Stimulated activated CD4-positive, alpha-beta T cell treated with anti-CD3 and anti-CD28 coated beads, TNF-alpha, amount 100 ng/mL, for 1 hour (primary cell): ENCODE measurements at places on chromosomes 16 and 17.

GRCh38 chr17:36142235-36142634 lies 34.2 kb downstream of the TBC1D3B start:
- DNase-seq = no peak

DNA sequence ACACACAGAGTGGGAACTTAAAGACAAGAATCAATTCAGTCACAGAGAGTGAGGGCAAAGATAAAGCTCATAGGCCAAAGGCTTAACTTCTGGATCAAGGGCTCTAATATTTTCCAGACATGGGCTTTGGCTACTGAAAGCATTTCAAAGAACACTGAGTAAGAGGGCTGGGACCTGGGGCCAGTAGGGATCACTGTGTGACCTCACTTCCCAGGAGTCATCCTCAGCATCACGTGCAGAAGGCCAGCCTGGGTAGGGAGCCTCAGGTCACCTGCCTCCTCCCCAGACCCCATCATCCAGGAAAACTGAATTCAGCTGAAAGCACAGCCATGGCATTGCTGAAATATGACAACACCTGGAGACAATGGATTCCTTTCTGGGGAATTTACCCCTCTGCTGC lies 163.5 kb downstream of the RAB11FIP4 start:
- DNase-seq = no peak

DNA sequence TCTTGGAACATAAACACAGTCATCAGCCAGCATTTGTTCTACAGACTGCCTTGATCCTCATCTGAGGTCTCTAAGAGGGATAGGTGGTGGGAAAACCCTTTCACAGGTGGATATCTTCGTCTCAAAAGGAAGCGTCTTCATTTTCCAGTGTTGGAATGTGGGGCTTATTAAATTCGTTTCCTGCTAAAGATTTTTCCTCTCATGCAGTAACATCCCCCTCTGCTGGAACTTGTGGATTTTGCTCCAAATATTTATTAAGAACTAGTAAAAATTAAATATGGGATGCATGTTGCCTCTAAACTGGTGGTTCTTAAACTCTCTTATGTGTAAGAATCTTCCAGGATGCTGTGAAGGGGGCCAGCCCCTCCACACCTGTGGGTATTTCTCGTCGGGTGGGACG lies 20.1 kb upstream of the MLYCD start:
- no peak for DNase-seq

GRCh38 chr17:55436224-55437158 lies 14.9 kb upstream of the MMD start:
- DNase-seq = no peak

DNA sequence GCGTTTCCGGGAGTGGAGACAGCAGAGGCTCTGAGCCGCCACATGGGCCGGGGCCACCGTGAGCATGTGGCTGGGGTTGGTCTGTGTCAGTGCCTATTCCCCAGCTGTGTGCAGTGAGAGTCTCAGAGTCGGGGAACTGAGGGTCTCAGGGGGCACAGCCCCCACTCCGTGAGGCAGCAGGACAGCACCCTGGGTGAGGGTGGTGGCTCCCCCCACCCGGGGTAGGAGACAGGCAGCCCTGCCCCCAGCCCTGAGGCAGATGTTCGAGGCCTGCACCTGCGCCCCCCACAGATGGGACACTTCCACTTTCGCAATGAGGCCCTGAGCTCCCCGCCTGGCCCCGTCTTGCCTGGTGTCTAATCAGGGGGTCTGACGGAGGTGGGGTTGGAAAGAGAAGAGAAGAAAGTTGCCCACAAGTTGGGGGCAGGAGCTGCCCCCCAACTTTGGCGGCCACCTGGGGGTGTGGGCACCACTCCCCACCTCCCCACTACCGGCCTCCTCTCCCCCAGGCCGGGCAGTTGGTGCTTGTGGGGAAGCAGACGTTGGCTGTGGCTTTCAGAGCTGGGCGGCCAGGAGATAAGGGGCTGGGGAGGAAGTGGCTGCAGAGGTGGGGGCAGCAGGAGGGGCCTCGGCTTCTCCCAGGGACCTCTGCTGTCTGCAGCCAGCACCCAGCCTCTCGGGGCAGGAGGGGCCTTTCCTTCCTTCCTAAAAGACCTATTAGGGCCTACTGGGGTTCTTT lies 1.8 kb upstream of the CBFA2T3 start:
- DNase-seq = no peak

GRCh38 chr16:87245511-87245910 lies 71.7 kb downstream of the C16orf95 start:
- no peak for DNase-seq

- no peak for DNase-seq
Observed at GRCh38 chr17:57809879-57810278, 40.0 kb downstream of the MRPS23 start.

DNA sequence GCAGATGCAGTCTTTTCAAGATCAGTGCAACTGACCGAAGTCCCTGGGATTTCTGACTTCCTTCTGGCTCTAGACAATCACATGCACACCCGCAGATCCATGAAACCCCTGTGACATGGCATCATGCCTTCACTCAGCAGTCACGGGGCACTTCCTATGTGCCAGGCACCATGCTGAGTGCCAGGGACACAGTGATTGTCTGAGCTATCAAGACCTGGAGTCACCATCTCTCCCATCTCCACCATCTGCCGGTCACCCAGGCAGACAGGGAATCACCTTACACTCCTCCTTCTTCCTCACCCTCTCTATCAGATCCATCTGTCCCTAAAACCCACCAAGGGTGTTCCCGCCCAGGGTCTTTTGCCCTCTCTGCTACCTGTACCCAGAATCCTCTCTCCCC lies 5.3 kb downstream of the BEAN1 start:
- no peak for DNase-seq

- DNase-seq = no peak
Observed at GRCh38 chr16:2777903-2778629, 986 bp upstream of the ELOB start.

DNA sequence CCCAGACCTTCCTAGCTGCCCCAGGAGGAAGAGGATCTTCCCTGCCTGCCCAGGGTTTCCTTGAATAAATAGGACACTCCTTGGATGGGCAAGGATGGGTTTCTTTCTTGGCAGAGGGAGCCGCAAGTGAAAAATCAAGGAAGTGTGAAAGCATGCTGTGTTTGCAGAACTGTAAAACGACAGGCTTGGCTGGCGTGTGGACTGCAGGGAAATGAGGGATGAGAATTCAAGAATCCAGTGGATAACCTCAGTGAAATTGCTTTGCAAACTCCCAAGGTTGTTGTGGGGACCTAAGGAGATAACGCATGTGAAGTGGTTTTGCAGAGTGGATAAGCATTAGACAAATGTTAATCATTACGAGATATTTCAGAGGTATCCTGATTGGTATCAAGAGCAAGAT lies 20.4 kb downstream of the GPR139 start:
- no peak for DNase-seq

- no peak for DNase-seq
Observed at GRCh38 chr17:35743626-35744328, 9.3 kb downstream of the GAS2L2 start.

DNA sequence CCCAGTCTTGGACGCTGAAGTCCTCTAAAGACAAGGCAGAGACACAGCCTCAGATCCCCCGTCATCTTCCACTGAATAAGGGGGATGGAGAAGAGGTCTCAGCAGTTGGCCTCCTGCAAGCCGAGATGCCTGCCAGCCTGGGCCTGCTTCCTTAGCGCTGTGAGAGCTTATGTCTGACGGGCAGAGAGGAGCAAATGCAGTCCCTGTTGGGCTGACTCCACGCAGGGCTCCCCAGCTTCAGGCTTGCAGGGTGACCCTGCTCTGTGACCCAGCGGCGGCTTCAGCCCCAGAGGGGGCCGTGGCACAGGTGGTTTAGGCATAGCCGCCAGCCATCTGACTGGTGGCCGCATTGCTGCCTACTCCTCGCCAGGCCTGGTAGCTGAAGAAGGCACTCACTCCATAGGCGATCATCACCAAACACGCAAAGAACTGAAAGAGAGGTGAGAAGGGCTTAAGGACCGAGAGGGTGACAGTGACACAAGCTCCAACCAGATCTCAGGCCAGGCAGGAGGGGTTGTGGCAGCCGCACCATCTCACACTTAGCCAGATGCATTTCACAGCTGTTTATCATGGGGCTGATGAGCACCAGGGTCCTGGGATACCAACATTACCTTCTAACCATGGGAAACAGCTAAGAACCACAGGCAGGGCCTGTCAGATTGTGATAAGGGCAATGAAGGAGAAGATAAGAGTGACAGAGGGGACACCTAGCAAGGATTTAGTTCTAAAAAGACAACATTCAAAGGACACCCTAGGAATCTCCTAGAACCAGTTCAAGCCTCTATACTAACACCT lies 11.7 kb downstream of the ARL2BP start:
- no peak for DNase-seq

DNA sequence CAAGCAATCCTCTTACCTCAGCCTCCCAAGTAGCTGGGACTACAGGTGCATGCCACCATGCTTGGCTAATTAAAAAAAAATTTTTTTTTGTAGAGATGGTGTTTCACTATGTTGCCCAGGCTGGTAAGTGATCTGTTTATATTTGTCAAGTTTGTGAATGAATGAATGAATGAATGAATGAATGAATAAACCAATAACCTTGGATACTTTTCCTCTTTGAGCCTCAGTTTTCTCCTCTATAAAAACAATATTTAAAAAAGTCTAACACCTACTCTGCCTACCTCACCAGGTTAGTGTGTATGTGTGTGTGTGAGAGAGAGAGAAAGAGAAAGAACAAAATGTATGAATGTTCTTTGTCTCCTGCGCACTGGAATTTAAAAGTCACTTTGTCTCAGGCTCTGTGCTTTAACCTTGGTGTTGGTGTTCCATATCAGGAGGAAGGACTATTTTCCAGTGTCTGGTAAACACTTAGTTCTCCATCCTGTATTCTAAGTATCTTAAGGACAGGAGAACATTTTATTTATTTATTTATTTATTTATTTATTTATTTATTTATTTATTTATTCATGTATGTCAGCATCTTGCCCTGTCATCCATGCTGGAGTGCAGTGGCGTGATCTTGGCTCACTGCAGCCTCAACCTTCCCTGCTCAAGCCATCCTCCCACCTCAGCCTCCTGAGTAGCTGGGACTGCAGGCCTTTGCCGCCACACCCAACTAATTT lies 27.1 kb downstream of the CHD9 start:
- no peak for DNase-seq

- no peak for DNase-seq
Observed at GRCh38 chr17:43601280-43602039, 55.3 kb upstream of the ETV4 start.

DNA sequence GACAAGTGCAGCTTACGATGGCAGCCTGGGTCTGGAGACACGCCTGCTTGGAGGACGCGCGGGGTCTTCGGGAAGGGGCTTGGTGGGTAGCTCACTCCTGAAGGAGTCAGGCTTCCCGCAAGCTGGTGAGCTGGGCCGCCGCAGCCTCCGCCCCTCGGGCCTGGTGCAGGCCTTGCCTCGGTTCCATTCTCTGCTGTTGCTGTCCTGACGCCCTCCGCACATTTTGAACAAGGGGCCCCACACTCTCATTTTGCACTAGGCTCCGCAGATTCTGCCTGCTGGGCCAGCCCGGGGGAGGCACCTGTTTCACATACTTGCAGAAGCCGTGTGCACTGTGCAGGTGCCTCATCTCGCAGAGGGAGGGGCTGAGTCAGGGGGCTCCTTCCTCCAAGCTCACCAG lies 31.9 kb upstream of the CBX4 start:
- DNase-seq = no peak

- DNase-seq = no peak
Observed at GRCh38 chr17:51540151-51540550, 279.8 kb downstream of the UTP18 start.
